Bronchial epithelial cell (primary cell): ENCODE measurements at places on chromosomes 2 and 18. TPM values are rescaled to one million over a fixed set of nuclear protein-coding genes. Genes with fewer than 3 reads are reported as not detected.

Gene CXXC1
- 32.6 and 40.1 TPM in 2 replicates for total RNA-seq

Gene ATP6V1C2
- 0.26 and 0.90 TPM in 2 replicates for total RNA-seq

Gene BCL2L11
- 3.7 TPM in 2 replicates for total RNA-seq

GRCh38 chr18:59769129-59769865 lies 72.1 kb upstream of the CCBE1 start:
- no peak for DNase-seq

GRCh38 chr2:9149726-9150567 lies 56.7 kb upstream of the ASAP2 start:
- DNase-seq: no peak

- no peak for DNase-seq
Observed at GRCh38 chr18:76721207-76721996, 101.0 kb upstream of the ZNF236 start.

- DNase-seq: no peak
Observed at GRCh38 chr18:33505798-33506197, 65.3 kb upstream of the CCDC178 start.

DNA sequence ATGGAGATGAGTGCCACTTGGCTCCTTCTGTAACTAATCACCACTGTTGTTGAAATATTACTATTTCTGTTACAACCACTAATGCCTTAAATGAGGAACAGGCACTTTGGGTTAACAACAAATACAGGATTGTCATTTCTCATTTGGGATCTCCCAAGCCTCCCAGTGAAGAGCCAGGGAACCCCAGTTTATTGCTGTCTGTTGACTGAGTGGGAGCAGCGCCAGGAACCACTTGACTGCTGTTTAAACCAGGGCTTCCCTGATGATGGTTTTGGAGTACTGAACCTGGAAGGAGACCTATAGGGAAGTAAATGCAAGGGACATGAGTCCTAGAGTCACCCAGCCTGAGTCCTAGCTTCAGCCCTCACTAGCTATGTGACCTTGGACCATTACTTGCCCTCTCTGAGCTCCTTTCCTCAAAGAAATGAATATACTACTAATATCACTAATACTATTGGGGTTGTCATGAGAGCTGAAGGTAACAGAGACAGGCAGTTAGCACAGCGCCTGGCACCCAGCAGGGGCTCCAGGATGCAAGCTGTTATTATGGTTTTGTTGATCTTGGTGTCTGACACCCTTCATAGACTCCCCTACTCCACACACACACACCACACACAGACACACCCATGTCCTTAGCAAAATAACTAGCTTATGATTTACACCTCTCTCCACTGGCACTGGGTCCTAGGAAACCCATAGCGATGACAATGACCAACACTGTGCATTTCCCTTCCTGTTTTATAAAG lies 104.2 kb upstream of the FZD7 start:
- no peak for DNase-seq

- no peak for DNase-seq
Observed at GRCh38 chr2:10971888-10972260, 60.1 kb downstream of the KCNF1 start.

DNA sequence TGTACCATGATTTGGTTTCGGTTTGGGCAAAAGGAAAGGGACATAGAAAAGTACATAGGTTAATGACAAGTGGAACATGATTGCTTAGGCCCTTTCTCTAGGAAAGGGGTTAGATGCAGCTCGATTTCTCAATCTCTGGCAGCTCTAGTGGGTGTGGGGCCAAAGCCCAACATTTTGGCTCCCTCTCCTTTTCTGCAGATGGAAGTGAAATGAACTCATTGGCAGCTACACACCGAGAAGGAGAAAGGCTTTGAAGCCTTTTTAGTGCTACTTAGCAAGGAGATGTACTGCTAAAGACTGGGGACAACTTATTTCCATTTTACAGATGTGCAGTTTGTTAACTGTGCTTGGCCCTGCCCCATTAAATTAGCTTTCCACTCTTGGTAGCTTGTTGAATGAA lies 93.8 kb downstream of the LYPD6B start:
- no peak for DNase-seq

GRCh38 chr2:60446413-60447267 lies 106.8 kb downstream of the BCL11A start:
- peak; percentile 36 for DNase-seq

DNA sequence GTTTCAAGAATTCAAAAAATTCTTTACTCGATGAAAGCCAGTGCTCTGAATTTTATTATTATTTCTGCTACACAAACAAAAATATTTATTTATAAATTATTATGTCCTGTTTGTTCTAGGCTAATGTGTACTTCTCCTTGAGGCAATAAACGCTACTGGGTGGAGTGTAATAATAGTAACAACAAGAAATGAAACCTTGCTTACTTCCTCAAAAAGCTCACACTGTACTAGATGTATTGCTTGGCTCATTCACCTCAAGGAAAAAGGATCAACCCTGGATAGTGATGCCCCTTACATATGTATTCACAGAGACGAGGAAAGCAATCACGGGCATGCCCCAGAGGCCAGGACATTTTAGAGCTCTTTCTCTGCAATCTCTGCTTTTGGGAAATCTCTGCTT lies 685.6 kb upstream of the NXPH2 start:
- no peak for DNase-seq

DNA sequence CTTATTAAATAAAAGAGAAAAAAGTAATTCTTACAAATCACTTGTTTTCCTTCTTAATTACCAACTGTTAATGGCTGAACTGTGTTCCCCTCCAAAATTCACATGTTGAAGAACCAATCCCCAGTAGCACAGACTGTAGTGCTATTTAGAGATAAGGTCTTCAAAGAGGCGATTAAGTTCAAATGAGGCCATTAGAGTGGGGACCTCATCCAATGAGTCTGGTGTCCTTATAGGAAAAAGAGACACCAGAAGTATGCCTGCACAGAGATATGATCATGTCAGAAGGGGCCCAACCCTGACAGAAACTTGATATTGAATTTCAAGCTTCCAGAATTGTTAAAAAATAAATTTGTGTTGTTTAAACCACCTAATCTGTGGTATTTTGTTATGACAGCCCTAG lies 89.8 kb downstream of the MEMO1 start:
- DNase-seq: no peak

- DNase-seq: no peak
Observed at GRCh38 chr18:46282646-46283045, 178.5 kb downstream of the HAUS1 start.

DNA sequence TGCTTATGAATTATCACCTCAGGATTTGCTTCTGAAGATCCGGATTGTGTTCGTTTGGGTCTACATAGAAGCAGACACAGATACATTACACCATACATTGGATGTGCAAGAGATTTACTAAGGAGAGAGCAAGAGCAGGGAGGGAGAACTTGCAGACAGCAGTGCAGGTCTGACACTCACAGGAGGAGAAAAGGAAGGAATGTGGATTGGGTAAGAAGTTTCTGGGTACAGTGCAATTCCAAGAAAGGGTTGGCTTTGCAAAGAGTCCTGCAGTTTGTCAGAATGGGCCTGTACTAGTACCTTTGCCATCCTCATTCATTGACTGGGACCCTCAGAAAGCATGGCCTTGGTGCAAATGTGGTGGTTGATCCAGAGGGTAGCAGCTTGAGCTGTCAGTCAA lies 4.8 kb upstream of the THOC1 start:
- peak; percentile 14 for DNase-seq

DNA sequence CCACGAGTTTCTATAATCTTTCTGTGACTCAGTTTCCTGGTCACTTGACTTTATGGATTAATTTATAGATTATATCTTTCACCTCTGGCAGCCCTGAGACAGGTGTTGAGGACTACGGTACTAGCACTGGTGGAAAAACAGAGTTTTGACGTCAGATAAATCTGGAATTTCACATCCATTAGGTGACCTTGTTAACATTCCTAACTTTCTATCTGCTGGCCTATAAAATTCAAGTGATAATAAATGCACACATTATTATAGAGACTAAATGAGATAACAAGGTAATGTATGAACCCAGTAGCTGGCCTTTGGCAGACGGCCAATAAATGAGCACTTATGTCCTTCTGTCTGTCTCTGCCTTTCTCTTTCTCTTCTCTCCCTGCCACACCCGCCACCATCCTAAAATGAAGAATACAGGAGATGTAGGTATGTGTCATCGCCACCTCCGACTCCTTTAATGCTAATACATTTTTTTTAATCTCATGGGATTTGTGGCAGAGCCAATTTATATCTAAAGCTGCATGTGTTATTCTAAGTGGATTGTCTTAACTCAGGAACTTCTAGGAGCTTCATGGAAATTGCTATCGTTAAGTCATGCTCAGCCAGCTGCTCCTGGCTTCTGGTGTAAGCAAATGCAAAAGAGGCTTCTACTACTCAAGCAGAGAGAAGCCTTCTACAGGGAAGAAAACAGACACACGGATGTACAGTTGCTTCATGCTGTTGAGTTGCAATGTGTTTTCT lies 2.3 kb downstream of the TM4SF20 start:
- no peak for DNase-seq

- no peak for DNase-seq
Observed at GRCh38 chr2:234961784-234962183, 10.0 kb downstream of the SH3BP4 start.

DNA sequence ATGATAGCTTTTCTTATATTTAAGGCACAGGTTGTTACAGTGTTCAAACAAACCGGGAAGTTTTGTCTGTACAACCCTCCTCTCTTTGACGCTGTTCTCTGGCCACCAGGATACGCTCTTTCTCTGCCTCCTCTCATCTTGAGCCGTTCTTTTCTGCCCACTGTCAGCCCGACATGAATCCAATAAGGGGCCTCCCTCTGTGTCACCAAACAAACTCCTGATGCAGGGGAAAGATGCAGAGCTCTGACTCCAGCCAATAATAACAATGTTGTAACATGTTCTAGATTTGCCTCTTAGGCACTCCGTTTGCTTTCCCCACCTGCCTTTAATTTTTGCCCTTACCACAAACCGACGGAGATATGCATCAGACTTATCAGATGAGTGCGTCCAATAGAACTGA lies 449.3 kb downstream of the SLC4A3 start:
- peak; percentile 37 for DNase-seq

GRCh38 chr2:154350911-154351310 lies 347.6 kb upstream of the KCNJ3 start:
- DNase-seq: no peak

DNA sequence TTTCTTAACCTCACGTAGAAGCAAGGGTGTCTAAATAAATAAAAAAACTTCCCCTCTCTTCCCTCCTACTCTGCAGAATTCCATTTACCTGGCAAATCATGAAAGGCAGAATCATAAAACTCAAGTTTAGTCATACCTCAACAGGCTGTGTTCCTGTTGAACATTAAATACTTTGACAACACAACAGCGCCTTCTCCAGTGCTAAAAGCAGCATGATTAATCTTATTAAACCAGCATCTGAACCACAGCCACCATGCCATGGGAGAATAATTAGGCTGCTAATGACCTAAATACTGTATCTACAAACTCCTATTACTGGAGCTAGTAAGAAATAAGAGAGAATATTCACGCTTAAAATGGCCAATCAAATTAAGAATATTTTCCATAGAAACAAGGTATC lies 68.1 kb downstream of the CDH2 start:
- peak; percentile 46 for DNase-seq

DNA sequence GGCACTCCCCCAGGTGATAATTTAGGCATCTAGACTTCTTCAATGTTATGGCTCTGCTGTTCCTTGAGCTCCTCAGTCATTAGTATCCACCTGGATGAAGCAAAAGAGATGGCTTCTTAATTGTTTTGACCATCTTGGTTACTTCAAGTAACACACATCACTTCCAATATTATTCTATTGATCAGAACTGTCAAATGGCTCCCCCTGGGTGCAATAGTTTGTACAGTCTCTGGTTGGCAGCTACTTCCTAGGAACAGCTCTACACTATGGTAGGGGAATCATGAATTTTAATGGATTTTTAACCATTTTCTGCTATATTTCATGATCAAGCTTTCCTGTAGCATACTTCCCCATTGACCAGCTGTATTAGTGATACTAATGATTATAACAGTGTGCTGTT lies 157.0 kb downstream of the NYAP2 start:
- no peak for DNase-seq

GRCh38 chr18:61825386-61825785 lies 67.4 kb downstream of the RNF152 start:
- DNase-seq: no peak
